ENCODE measurements at places on chromosomes 5 and 9.

GRCh38 chr9:137650259-137650658, 31.5 kb downstream of the EHMT1 start:
- DNase-seq: no peak

- no peak for DNase-seq
Measured at GRCh38 chr9:93061260-93061751, 2.8 kb downstream of the SUSD3 start.

- no peak for DNase-seq
Measured at GRCh38 chr5:15695215-15695731, 195.3 kb downstream of the FBXL7 start.

GRCh38 chr5:128405159-128405558, 132.9 kb downstream of the FBN2 start:
- no peak for DNase-seq

- no peak for DNase-seq
Measured at GRCh38 chr9:95086564-95086955, 230.9 kb downstream of the FANCC start.

- DNase-seq: no peak
Measured at GRCh38 chr9:22158927-22159346, 149.8 kb upstream of the CDKN2B start.

GRCh38 chr5:123087173-123088030, 1.6 kb upstream of the PRDM6 start:
- DNase-seq: no peak

DNA sequence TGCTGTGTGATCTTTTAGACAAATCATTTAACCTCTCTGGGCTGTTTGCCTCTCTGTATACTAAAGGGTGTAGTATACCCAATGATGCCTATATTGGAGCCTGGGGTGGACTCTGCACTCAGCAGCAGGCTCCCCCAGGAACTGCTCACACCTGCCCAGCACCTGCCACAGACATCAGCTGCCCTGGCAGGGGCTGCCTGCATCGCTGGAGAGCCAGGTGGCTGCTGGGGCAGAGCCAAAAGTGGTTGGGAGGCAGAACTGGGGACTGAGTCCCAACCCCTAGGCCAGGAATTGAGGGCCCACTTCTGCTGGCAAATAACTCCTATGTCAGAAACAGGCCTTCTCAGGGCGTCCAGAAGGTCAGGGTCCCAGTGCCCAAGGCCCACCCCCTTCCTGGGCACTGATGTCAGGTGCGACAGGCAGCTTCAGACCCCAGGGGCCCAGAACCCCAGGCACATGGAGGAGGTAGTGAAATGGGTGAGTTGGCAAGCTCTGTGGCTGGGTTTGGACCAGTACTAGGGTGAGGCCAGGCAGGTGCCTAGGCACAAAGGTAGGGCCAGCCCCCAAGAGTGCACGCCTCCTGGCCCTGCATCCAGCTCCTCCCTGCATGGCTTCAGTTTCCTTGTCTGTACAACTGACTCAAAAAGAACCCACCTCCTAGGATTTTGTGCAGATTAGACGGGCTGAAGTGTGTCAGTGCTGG, 5.8 kb downstream of the UNC5A start:
- no peak for DNase-seq

DNA sequence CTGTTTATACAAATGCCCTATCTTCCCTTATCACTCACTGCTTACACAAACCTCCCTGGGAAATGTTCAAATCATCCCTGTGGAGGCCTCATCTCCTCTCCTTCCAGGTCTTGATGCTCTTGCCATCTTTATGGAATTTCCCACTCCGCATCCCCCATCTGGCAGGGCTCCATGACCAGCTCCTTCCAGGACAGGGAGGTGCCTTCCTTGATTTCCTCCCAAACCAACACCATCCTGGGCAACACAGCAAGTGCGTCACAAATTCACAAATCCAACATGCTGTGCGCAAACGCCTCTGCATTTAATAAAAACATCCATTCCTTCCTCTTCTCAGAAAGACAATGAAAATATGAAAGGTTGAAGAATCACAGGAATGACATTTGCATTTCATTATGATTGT, 51.7 kb downstream of the EPB41L4A start:
- DNase-seq: no peak
